Epithelial cell of proximal tubule (primary cell): ENCODE measurements at places on chromosomes 5 and 9. TPM values are rescaled to one million over a fixed set of nuclear protein-coding genes. Genes with fewer than 3 reads are reported as not detected.

DAP gene
- 25.8 and 45.9 TPM in 2 replicates for total RNA-seq

DNA sequence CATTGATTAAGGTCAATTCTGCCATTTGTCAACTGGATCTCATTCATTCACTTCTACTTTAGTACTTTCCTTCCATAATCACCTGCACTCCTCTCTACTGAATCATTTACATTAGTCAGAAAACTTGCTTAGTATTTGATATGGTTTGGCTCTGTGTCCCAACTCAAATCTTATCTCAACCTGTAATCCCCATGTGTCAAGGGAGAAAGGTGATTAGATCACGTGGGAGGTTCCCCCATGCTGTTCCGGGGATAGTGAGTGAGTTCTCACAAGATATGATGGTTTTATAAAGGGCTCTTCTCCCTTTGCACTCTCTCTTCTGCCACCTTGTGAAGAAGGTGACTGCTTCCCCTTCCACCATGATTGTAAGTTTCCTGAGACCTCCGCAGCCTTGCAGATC is 23.7 kb upstream of the UGCG start:
- DNase-seq, result no peak

DNA sequence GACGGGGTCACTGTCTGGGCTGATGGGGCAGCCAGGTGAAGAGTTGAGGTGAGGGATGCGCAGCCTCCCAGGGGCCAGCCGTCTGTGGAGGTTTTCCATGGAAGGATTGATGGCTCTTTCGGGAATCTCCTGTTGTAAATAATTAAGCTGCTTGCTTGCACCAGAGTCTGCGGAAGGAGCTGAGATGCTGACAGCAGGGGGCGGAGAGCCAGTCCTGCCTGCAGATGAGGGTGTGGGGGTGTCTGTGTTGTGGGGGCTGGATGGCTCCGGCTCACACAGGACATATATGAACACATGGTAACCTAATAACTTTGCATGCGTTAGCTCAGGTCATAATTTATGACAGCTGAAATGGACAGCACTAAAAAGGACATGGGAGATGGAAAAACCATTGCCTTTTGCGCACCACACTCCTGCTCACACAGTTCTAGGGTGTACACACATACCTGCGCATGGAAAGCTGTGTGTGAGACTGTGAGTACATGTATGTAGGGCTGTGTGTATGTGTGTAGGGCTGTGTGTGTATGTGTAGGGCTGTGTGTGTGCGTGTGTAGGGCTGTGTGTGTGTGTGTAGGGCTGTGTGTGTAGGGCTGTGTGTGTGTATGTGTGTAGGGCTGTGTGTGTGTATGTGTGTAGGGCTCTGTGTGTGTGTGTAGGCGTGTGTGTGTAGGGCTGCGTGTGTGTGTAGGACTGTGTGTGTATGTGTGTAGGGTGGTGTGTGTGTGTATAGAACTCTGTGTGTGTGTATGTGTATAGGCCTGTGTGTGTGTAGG is 36.8 kb upstream of the SEMA4D start:
- DNase-seq, result no peak

DNA sequence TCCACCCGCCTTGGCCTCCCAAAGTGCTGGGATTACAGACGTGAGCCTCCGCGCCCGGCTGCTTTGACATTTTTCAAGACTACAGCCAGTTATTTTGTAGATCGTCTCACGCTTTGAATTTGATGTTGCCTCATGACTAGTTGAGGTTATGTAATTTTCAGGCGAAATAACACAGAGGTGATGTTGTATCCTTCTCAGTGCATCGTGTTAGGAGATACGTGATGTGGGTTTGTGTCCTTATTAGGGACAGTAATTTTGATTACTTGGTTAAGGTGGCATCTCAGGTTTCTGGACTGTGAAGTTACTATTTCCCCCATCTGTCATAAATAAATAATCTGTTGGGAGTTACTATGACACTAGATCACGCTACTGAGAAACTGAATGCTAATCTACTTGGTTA is 25.0 kb downstream of the CTNNA1 start:
- no peak for DNase-seq

DNA sequence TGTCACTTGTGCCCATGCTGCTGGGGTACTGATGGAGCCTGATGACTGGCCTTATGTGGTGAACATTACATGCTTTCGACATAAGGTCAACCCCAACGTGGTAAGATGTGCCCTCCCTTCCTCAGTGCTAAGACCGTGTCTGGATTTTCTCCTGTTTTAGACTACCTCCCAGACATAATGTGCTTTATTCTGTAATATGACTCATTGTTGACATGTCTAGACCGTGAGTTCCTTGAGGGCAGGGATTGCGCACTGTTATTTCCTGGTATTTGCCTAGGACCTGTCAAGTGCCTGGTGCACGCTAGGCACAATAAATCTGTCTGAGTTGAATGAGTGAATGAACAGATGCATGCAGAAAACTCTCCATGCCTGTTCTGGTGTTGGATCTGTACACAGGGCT is 346.0 kb downstream of the KDM4C start:
- no peak for DNase-seq

GRCh38 chr5:60183881-60184280 is 290.4 kb upstream of the PDE4D start:
- DNase-seq, result no peak

DNA sequence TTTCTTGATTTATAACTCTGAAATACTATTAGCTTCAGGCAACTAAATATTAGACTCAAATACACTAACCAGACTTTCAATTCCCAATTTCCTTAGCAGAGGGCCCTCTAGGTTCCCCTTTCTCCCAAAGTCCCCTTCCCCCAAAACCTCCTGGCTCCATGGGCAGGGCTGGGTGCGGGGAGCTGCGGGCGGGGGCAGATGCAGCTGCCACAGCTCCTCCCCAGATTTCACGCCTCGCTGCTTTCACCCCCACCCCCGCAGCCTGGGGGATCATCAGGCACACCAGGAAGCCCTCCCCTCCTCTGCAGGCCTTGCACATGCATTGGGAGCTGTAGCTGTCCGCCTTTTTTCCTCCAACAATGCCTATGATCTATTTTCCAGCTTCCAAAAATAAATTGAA is 82.8 kb upstream of the SPATA31C2 start:
- DNase-seq, result no peak

DNA sequence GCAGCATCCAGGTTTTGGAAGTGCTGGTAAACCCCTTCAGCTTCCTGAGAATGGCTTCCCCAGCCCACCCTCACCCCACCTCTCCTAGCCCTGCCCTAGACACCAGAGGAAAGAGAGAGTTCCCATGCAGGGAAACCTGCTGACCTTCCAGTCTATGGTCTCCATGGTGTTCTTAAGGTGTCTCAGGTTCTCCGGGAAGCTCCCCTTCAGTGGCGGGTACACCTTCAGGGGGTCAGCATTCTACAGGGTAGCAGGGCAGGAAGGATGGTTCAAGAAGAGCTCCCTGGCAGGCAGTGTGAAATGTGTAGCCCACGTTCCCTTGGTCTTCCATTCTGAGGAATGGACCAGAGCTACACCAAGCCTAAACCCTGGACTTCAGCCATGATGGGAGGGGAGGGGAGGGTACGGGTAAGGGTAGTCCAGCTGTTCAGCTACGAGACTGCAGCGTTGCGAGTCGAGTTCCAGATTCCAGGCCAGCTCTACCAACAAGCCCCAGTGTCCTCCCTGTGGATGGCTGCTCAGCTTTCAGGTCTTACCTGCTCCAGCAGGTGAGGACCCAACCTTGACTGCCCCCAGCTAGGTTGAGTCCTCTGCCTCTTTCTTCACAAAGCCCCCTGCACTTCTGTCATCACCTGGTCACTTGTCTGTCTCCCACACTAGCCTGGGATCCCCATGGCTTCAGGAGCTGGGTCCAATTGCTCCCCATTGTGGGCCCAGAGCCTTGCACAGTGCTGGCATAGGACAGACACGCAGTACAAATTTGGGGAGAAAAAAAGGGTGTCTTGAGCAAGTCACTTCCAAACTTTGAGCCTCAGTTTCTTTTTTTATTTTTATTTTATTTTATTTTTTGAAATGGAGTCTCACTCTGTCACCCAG is 7.5 kb downstream of the CD74 start:
- DNase-seq, result no peak

- no peak for DNase-seq
Observed at GRCh38 chr5:180723936-180724335, 15.9 kb downstream of the OR2Y1 start.

GRCh38 chr5:102762095-102762534 is 7.0 kb downstream of the PAM start:
- no peak for DNase-seq

DNA sequence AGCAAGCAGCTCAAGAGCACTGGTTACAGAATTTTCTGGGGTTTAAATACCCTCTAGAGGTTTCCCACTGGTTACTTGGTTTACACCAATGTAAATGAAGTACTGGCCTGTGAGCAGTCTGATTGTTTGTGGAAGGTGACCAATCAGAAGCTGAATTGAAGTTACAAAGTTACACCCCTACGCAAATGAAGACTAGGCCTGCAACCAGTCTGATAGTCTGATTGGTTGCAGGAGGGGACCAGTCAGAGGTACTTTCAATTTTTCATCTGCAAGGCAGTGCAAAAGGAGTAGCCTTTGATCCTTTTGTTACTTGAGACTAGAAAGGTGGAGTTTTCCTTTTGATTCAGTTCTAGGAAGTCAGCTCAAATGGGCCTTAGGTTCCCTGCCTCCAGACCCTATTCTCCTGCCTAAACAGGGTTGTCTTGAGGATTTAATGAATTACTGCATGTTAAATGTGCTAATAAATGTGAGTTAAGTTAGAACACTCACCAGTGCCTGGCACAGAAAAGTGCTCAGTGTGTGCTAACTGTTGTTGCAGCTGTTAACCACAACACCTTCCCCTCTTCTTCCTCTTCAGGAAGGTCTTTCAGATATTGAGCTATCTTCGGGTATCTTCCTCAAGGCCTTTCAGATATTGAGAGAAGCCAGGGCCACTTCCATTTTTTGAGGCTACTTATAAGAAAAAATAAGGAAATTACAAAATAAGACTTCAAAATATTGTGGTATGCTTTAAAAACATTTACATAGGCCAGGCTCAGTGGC is 32.1 kb upstream of the CLINT1 start:
- DNase-seq, result no peak

DNA sequence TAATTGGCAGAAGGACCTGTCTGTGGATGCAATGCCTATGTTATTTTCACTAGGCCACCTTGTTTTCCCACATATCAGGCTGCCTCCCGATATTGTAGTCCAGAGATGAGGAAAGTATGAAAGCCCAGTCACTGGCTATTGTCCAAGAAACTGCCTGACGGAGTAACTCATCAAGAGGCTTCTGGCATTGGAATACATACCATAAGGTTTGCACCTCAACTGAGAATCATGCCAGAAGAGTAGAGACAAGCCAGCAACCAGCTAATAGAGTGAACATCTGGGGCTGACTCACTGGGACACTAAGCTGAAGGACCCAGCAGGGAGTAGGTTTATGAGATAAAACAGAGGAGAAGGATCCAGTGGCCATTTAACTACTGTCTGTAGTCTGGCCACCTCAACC is 137.2 kb upstream of the FST start:
- DNase-seq, result no peak
